ENCODE measurements at places on chromosomes 7 and 10.

DNA sequence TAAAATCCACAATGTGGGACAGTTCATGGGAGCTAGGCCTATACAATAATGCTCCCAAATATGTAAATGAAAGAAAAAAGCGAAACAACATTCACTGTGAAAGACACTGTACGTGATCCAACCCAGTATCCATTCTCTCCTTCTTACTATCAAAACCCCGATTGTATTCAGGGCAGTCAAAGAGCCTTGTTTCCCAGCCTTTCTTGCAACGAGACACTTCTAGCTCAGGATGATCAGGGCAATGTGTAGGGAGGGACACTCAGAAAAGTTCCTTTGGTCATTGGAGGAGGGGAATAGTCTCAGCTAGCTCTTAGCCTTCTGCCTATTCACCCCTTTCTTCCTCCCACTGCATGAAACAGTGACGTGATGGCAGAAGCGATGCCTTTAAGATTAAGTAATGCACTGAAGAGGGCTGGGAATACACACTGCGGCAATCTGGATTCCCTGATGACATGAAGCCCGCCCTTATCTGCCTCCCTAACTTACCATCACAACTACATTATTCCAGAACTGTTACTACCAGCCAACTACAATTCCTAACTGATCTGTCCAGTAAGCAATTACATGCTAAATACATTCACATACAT, 27.3 kb downstream of the UBE2H start:
- DNase-seq: no peak

DNA sequence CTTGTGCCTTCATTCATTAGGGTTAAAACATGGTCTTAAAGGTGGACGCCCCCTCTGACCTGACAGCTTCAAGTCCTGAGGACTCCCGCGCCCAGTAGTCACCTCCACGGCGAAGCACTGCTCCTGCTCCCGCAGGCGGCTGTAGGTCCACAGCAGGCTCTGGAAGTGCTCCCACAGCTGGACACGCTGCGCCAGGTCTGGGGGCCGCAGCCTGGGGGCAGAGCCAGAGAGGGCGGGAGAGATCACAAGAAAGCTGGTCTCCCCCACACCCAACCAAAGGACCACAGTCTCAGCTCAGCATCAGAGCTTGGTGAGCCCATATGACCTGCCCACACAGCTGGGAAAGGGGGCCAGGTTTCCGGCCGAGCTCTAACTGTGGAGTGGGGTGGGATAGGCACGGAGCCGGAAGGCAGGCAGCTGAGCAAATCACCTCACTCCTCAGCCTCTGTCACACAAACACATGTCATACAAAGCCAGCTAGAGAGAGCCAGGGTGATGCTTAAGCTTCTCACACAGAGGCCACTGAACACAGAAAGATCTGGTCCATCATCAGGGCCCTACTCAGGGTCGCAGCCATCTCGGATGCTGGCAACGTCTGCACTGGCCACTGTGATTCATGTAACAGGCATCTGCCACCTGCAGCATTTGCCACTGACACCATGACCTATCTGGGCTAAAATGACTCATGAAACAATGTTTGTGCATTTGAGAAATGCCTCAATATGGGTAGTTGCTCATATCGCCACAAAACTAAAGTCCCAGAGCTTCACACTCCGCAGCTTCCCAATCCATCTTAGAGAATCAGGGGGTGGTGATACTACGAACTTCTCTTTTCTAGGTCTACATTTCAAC, 12.6 kb downstream of the HPS1 start:
- DNase-seq: no peak

DNA sequence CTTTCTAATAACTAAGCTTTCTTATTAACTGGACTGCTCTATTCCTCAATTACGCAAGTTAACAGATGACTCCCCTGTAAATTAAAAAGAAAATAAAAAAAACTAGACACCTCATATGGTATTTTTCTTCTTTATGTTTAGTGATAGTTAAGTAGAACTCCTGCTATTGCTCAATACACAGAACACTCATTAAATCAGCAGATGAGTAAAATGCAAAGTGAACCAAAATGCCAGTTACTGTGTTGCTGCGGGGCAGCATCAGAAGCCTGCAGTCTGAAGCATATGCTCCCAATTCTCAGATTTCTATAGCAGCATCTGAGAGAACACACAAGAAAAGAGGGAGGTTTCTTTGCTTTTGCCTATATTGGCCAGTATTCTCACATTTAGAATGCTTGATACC, 28.4 kb downstream of the CDK6 start:
- no peak for DNase-seq

DNA sequence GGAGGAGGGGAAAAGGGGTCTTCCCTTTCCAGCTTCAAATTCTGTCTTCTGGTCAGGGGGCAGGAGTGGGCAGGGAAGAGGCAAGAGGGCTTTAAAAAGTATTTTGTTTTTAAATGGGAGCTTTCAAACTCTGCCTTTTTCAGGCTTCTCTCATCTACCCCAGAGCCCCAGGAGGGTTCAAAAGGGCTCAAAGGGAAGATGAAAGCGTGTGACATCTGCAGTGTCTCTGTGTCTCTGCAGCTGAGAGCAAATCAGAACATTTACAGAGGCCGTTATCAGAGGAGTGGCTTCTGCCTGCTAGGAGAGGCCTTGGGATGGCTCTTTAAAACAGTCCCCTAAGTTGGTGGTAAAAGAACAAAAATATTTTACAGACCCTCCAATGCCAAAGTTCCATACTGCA, 30.3 kb downstream of the TRIM8 start:
- no peak for DNase-seq

- DNase-seq: no peak
Observed at GRCh38 chr7:6273380-6273837, 985 bp upstream of the CYTH3 start.
